ENCODE measurements at places on chromosomes 7 and 10.

- DNase-seq, result no peak
Measured at GRCh38 chr7:84647797-84648757, 453.5 kb upstream of the SEMA3A start.

- no peak for DNase-seq
Measured at GRCh38 chr10:35092851-35093250, 2.7 kb upstream of the CUL2 start.

GRCh38 chr7:2476298-2476697 lies at the start of gene GRIFIN:
TSS of gene GRIFIN (minus strand) at chr7:2476398. CDS start at chr7:2476383, 15 bp downstream.
- no peak for DNase-seq

DNA sequence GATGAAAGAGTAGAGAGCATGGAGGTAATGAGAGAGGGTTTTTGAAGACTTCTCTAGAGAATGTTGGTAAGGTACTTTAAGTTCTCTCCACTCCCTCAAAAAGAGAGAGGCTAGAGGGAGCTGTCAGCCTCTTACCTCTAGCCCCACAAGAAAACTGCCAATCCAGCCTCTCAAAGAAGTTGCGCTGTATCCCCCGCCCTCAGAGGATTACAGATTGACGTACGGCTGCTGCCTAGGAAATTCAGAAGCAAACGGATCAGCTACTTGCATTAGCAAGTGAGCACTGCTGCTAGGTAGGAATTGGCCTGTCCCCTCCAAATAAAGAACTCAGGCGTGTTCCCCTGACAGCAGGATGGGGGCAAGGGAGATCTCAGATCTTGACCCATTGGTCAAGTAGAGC lies 34.2 kb downstream of the TYW1B start:
- no peak for DNase-seq

DNA sequence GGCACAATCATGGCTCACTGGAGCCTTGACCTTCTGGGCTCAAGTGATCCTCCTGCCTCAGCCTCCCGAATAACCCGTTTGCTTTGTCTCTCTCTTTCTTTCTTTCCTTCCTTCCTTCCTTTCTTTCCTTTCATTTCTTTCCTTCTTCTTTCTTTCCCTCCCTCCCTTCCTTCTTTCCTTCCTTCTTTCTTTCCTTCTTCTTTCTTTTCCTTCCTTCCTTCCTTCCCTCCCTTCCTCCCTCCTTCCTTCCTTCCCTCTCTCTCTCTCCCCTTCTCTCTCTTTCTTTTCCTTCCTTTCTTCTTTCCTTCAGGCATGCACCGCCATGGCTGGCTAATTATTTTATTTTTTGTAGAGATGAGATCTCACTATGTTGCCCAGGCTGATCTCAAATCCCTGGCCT lies 57.9 kb upstream of the NPTX2 start:
- DNase-seq, result no peak

GRCh38 chr7:55887821-55888247 lies 578 bp downstream of the ZNF713 start:
- DNase-seq, result peak; percentile 52

DNA sequence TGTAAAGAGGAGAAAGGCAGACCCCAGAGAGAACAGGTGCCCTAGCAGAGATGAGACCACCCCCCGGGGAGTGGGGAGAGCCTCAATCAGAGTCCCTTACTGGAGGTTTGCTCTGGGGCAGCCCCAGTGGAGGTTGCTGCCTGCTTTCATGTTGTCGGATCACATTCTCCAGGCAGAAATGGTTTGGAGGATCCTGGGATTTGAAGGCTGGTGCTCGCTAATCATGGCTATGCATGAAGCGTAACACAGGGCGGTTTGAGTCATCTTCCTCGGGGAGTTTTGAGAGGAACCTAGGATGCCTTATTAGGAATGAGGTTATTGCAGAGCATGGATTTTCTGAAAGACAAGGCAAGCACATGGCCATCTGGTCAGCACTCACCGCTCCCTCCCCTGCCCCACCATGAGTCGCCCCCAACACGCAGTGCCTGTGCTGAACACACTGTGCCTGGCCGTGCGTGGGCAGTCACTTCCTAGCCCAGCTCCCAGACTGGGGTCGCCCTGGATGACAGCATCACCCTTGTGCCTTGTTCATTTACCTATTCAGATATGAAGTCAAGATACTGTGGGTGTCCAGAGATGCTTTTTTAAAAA lies 319.9 kb downstream of the DPP6 start:
- no peak for DNase-seq

DNA sequence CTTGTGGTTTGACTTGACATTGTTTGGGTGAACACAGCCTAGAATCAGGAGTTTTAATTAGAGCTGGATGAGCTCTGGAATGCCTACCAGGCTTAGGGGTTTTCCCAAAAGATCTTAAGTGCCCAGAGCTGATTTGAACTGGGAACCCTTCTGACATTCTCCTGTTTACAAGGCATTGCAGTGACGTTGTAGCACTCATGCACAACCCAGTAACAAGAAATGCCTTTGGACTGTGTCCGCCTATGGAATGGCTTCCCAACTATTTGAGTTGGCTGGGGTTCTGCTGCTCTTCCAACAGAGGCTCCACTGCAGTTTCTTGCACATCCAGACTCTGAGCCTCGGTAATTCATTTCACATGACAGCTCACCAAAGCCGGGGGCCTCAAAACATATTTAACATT lies 76.7 kb upstream of the MKX start:
- DNase-seq, result no peak

DNA sequence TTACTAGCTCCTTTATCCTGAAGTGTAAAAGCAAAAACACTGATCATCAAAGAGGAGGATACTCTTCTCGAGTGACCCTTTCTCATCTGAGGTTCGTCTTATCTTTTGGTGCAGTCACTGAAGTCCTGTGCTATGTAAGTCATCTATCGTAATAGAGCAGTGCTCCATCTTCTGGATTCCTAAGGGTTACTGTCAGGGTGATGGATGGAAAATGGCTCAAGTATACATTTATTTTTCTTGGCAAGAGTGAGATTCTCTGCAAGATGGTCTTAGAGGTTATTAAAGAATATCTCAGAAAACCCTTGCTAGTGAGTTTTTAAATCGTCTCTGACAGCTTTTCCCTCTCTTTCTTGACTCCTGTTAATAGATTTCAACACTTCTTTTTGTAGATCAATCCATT lies 12.4 kb downstream of the PRKG1 start:
- DNase-seq, result no peak

GRCh38 chr7:42414941-42415505 lies 178.0 kb upstream of the GLI3 start:
- no peak for DNase-seq

- no peak for DNase-seq
Measured at GRCh38 chr7:80843018-80843677, 75.7 kb downstream of the SEMA3C start.

DNA sequence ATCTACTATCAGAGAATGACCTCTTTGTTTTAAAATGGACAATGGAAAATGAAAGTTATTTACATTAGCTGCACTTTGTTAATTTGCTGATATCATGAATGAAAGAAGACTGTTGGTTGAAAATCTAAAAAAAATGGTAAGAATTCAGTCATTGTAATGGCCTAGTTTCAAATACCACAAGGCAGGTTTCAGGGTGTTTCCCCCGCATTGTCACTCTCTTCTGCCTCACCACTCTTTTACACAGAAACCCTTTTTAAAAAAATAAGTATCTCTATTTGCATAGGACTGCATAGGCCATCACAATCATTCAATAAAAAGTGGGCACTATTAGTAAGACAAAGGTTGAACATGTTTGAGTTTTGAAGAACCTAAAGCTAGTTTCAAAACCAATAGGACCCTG lies 737.1 kb downstream of the INHBA start:
- no peak for DNase-seq

DNA sequence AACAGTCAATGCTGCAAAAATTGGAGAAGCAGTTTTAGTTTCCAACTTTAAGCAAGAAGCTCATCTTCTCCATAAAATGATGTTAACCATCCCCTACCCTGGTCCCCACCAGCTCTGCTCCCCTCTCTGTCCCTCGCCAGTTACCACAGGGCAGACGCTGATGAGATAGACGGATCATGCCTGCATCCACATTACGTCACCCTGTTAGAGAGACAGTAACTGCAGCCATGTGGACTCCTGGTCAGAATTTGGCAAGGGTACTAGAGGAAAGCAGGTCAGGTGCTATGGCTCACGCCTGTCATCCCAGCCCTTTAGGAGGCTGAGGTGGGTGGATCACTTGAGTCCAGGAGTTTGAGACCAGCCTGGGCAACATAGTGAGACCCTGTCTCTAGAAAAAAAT lies 81.9 kb upstream of the FZD8 start:
- no peak for DNase-seq

GRCh38 chr10:114914560-114914959 lies 23.4 kb upstream of the TRUB1 start:
- DNase-seq, result no peak

DNA sequence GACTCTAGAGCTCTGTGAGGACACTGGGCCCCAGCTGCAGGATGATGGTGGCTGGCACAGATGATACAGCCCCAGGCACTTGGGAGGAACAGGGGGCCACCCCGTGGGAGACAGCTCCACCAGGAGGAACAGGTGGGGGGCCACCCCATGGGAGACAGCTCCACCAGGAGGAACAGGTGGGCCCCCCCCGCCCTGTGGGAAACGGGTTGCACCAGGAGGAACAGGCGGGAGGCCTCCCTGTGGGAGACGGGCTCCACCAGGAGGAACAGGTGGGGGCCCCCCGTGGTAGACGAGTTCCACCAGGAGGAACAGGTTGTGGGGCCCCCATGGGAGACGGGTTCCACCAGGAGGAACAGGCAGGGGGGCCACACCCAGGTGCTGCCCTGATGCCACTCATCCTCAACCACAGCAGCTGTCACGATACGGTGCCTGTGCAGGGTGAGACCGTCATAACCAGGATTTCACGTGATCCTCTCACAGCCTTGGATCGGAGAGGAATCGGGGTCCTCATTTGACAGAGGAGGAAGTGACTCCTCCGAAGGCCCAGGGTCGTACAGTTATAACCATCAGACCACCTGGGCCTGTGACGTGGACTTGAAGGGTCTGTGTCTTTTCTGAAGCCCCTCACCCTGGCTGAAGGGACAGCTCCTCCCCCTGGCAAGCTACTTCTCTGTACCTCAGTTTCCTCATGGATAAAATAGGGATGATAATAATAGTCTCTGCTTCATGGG lies 49.2 kb upstream of the NANOS1 start:
- no peak for DNase-seq

DNA sequence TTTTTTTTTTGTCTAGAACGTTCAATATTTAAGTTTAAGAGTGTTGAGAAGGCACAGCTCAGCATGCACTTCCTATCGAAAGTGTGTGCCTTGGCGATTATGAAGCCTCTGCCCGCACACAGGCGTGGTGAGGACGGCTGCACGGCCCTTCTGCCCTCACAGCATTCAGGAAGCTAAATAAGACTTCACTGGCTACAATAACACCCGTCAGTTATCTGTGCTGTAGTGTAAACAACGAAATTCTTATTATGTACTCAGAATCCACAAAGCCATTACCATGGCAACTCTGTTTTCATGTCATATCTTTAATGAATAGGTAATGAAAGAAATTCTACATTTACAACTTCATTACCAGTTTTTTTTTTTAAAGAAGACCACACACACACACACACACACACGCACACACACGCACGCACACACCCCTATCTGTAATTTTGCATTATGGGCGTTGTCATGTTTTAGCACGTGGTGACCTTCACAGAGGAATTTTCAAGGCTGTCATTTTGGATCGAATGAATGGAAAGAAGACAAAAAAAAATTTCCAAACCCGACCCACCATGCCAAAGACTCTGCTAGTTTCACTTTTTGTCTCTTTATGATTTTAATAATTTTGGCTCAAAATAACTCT lies 254.8 kb upstream of the CTBP2 start:
- DNase-seq, result no peak

DNA sequence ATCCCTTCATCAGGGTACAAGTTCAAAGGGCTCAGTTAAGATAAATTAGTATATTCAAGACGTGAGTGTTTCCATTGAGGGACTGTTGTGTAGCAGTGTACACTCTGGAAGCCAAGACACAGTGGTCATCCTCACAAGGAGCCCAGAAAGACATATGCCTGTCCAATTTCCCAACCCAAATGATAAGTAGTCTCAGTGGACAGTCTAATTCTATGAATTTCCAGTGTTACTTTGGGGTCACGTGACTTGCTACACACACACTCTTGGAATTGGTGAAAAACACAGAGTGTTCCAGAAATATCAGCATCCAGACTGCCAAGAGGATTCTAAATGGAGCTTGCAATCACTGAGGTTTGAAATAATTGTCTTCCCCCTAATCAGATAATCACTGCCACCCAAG lies 365.1 kb downstream of the WDR11 start:
- DNase-seq, result no peak

DNA sequence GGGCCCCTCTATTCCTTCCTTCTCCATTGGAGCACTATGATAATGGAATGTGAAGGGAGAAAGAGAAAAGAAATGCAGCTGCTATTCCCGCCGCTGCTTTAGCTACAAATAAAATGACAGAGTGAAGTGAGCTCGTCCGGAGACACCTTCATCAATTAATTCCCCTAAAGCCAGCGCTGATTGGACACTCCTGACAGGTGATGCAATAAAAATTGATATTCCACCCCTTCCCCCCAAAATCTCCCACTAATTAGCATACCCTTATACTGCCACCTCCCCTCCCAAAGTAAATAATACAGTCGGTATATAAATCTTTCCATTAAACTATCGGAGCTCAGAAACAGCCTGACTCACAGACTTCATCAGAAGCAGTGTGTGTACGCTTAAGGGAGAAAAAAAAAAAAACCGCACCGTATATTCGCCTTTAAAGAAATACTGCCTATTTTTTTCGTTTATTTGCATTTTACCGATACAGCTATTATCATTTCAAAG lies 7.3 kb downstream of the SKIDA1 start:
- DNase-seq, result no peak

- no peak for DNase-seq
Measured at GRCh38 chr7:121494516-121494915, 98.4 kb upstream of the FAM3C start.

- DNase-seq, result no peak
Measured at GRCh38 chr7:48112401-48113165, 23.5 kb downstream of the UPP1 start.

- no peak for DNase-seq
Measured at GRCh38 chr10:59814878-59815277, 61.6 kb upstream of the MRLN start.

DNA sequence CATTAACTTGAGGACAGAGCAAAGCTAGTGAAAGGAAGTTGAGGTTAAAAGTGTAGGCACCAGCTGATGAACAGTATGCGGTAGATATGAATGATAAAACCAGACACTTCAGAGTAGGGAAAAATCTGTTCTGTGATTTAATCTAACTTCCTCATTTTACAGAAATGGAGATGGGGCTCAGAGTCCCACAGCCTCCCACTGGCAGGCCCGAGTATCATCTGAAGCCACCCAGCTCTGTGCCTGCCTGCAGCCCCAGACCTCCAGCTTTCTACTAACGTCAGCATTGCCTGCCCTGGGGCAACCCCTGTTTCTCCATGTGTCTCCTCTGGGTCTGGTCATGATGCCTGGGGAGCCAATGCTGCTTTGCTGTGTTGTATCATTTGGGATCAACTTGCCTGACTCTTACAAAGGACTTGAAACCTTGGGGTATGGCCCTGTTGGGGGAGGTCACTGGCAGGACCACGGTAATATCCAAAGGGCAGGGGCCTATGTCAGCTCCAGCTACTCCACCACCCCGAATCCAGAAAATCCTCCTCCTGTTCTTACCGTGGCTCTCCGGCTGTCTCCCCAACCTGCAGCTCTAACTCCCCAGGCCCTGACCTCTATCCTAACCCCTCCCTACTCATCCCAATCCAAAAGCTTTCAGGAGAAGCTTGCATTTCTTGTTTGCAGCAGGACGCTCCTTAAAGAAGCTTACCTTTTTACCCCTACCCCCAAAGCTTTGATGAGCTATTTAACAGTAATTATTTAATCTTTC lies 56.2 kb upstream of the NPY start:
- no peak for DNase-seq

Data from cerebellum (tissue), 4 donors.